ENCODE measurements at places on chromosomes 2 and 18. TPM values are rescaled to one million over a fixed set of nuclear protein-coding genes. Genes with fewer than 3 reads are reported as not detected.

- DNase-seq, result peak; percentile 89
Measured at GRCh38 chr2:61763605-61764034, 90.2 kb downstream of the FAM161A start.

DNA sequence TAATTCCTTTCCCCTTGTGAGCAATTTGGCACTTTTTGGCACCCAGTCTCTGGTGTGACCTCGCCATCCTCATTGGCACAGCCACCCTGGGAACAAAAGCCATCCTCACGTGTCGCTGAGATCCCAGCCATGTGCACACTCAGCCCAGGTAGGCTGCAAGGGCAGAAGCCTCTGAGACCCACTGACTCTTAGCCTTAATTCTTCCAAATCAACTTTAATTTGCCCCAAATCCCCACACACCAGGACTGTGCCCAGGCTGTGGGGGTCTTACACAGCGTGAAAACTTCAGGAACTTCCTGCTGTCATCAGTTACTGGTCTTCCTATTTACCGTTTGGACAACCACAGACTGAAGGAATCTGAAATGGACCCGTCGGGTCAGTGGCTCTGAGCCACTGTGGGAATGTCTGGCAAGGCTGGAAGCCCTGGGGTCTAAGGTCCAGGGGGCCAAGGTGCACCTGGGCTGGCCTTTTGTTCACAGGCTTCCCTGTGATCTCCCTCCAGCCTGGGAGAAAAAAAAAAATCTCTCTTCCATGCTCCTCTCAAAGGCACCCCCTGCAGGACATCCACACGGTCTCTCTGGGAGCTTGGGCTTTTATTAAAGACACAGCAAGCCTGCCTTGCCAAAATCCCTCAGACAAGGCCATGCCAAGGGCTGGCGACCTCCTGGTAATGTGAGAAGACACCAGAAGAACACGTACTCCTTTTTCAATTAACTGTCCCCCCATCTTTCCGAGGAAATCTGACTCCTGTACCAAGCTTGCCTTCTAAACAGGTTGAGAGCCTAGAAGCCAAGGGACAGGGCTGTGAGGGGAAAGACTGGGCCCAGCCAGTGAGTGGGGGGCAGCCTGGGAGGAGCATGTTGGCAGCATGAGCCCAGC lies 42.1 kb upstream of the LAPTM4A start:
- DNase-seq, result peak; percentile 85

POU3F3 gene
- total RNA-seq, result not detected

DNA sequence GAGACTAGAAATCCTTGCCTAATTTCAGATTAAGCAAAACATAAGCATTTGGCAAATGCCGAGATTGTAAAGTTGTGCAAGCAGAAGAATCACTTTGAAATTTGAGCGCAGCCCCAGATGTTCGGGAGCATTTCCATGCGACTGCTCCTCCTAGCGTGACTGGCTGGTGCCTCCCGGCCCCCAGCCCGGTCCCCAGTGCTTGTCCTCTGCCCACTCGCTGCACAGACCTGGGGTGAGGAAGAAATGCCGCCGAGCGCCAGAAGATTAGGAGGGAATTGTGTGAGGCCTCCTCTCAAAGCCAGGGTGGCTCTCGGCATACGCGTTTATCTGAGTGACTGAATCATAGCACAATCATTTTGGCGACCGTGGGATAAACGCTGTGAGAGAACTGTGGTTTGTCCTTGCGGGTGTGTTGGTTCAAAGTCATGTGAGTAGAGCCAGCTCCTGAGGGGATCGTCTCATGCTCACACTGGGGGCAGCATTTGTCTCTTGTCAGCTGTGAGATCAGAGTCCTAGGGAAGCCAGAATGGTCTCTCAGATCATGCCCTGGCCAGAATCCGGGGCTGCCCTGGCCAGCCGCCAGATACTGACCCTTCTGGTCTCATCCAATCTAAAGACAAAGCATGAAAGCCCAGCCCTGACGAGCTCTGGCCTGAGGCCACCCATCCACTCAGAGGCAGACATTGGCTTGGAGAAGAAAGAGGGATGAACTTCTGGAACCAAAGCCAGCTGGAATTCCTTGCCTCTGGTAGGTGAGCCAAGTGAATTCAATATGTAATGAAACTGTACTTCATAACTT lies 189.3 kb downstream of the SH3RF3 start:
- peak; percentile 78 for DNase-seq

ANKRD29 gene
- total RNA-seq, result 2.4 TPM

- peak; percentile 24 for DNase-seq
Measured at GRCh38 chr2:21361384-21361783, 237.6 kb downstream of the TDRD15 start.

SKOR2 gene
- not detected for total RNA-seq

DNA sequence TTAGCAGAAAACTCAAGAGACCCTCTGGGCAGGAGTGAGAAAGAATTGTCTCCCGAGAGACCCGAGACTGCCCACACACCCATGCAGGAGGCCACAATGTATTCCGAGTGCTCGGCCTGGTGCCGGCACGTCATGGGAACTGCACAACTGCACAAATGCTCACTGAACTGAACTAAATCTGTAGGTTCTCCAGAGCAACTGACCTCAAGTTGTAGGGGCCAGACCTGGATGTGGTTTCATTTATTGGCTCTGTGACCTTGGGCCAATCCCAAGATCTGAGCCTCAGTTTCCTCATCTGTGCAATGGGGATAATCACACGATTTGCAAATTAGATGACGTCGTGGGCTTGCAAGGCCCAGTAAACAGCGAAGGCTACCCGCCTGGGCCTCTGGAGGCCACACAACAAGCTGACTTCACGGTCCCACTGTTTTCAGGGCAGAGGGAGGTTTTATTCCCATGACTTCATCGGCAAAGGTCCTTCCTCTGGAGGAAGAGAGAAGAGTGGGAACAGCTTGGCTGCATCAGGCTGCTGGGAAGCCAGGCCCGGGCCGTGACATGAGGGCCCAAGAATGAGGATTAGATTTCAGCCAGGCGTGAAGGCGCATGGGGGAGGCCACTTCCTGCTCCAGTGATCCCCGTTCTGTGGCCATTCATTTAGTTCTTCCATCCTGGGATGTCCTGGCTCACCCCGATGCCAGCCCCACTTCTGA lies 3.6 kb upstream of the ERFE start:
- no peak for DNase-seq

- peak; percentile 4 for DNase-seq
Measured at GRCh38 chr2:169965495-169965894, 138.2 kb downstream of the UBR3 start.

GRCh38 chr2:14082640-14083039 lies 549.9 kb upstream of the LRATD1 start:
- no peak for DNase-seq

TANK gene
- total RNA-seq, result 79.6 TPM

XDH gene
- 47.5 TPM for total RNA-seq

GRCh38 chr2:96764253-96764637 lies 3.5 kb downstream of the CNNM4 start:
- no peak for DNase-seq

DNA sequence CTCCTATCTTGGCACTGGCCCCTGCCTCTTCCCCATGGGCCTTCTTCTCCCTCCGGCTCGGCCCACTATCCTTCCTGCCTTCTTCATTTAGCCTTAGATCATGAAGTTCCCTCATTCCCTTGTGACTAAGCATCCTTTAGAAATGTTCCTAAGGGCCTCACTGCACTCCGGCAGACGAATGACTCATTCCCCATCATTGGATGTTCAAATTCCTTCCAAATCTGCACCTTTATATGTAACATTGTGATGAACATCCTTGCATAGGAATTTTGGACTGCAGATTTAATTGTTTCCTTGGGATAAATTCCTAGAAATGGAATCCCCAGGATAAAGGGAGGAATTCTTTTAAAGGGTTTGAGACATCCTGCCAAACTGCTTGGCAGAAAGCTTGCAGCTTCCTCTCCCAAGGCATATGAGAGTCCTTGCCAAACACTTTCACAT lies 19.0 kb downstream of the CRACDL start:
- peak; percentile 90 for DNase-seq

CYP26B1 gene
- 16.9 TPM for total RNA-seq

GREB1 gene
- 2.3 TPM for total RNA-seq

GRCh38 chr2:112253261-112253815 lies 1.5 kb downstream of the ZC3H8 start:
- DNase-seq, result no peak

DNA sequence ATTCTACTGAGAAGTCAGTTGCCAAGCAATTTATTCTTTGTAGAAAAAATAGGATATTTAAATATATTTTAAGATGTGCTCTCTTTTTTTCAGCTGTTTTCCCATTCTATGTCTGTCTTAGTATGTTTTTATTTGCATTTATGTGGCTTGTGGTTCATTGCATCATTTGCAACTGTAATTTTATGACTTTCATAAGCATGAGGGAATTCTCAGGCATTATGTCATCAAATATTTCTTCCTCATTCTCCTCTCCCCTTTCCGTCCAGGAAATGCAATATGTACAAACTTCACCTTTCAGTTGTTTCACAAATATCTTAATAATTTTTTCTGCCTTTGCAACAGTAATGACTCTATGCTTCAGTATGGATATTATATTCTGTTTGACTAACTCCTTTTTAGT lies 560.2 kb upstream of the LRATD1 start:
- DNase-seq, result peak; percentile 52

- no peak for DNase-seq
Measured at GRCh38 chr2:118618279-118618678, 229.2 kb downstream of the EN1 start.

GRCh38 chr2:109242654-109243331 lies 113.8 kb downstream of the SH3RF3 start:
- DNase-seq, result peak; percentile 97

GRCh38 chr2:15334644-15335326 lies 226.3 kb downstream of the NBAS start:
- DNase-seq, result peak; percentile 93

CNTNAP5 gene
- total RNA-seq, result not detected

Data from MCF 10A (cell line).